Activated T-cell treated with anti-CD3 and anti-CD28 coated beads for 1 hour (primary cell): ENCODE measurements at places on chromosomes 2 and 18.

GRCh38 chr2:42101206-42102023, 53.6 kb downstream of the PKDCC start:
- DNase-seq, result peak; percentile 59

DNA sequence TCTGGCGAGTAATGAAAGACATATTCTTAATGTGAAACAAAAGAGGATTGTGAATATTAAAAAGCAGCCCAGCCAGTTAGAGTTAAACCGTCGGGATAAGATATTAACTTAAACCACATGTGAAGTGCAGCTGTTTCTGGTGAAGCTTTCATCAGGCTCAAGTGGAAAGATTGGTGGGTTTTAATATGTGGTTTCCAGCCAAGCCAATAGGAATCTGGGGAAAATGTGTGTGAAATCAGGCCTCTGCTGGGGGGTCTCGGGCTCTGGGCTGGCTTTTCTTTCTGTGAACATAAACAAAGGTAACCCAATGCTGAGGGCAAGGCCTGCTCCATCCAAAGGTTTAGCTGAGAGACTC, 279.6 kb downstream of the SLC4A3 start:
- no peak for DNase-seq

GRCh38 chr2:230217424-230217823, 2.4 kb downstream of the SP110 start:
- DNase-seq, result no peak

DNA sequence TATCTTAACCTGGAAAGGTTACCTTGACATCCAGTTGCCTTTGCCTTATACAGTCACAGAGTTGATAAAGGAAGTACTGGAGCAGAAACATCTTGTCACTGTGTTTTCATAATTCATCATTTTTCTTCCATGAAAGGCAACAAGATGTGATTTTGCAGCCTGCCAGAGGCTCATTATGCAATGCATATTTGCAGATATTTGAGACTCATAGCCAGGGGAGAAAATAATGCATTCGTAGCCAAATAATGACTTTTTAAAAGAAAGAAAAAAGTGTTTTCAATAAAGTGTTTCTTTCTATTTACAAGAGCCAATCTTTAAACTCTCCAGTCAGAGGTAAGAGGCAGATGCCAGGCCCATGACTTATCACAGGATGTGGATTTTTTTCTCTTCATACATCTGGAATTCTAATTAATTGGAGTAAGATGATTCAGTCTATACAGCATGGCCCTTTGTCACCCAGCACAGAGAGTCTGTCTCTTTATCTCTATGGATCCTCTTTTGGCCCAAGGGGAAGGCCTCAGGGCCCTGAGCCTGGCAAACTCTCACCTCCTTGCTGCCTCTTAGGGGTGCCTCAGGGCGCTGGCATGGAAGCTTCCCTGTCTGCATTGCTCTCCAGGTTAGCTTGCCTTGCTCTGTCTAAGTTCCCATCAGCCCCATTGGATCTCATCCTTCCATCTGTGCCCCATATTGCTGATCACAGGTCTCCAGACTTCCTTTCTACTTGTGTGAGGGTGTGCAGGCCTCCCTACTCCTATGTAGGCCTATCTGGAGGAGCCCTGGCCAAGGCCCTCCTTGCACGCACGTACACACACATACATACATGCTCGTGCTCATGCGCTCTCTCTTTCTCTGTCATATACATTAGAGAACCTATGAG, 247.7 kb downstream of the TPGS2 start:
- DNase-seq, result no peak

DNA sequence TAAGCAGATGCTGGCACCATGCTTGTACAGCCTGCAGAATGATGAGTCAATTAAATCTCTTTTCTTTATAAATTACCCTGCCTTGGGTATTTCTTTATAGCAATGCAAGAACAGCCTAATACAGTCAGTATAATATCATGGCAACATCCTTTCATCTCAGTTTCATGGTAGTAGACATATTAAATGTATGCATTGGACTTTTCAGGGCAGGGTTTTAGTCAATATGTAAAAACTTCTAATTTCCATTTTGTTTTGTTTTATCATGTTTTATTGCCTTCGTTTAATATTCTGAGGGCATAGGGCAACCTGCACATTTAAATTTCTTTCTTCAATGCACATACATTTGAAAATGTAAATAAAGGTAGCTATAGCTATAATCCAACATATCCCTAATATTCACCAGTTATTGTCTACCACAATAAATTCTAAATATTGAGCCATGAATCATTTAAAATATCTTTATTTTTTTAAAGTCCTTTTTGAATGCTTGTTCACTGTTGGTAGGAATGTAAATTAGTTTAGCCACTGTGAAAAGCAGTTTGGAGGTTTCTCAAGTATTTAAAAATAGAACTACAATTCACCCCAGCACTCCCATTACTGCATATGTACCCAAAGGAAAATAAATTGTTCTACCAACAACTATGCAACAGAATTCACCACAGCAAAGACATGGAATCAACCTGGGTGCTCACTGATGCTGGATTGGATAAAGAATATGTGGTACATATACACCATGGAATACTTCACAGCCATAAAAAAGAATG, 41.8 kb upstream of the GRB14 start:
- no peak for DNase-seq

- no peak for DNase-seq
Measured at GRCh38 chr2:210323003-210323402, 8.0 kb upstream of the MYL1 start.

DNA sequence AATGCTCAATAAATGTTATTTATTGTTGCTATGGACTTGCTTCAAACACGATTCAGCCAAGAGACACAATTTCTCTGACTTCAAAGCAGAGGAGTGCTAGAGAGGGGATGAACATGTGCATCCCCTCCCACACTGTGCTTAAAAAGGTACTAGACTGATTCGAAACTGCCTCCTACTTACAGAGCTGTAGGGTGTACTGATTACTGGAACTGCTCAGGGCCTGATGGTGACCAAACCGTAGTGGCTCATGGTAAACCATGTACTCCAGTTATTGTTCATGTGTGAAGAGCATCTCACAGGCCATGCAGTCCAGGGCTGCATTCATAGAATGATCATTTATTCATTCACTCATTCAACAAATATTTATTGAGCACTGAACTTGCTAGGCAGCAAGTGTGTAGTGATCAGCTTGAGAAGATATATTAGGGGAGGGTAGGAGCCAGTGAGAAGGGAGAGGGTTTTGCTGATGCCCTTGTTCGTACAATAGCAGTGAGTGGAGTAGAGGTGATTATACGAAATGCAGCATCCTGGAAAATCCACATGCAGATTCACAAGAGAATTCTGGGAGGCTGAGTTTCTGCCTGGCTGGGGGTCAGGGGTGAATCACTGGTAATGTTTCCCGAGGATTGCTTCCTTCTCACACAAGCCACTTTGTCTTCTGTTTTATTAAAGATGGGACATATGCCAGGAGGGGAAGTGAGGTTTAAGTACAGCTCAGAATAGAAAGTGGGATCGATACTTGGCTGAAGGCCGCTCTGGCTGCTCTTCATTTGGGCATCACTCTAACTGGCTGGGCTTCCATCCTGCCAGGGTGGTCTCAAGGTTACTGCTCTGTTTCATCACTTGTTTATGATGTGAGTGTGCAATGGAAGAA, 245.4 kb downstream of the RAD51AP2 start:
- no peak for DNase-seq

DNA sequence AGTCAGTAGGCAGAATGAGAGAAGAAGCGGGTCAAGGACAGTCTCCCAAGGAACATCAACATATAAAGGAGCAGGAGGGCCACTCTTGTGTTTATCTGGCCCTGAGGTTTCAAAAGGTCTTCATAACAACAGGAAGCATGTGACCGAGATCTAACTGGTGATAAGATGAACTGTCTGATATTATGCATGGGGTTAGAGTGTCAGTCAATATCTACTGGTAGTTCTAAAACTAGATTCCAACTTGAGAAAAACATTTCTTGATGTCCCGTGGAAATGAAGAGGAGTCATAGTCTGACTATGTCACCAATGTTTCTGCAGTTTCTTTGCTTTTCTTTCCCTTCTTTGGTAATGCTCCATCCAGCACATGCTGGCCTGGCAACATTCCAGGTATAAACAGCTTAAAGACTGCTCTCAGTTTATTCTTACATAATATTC, 77.5 kb upstream of the ITPRID2 start:
- no peak for DNase-seq

DNA sequence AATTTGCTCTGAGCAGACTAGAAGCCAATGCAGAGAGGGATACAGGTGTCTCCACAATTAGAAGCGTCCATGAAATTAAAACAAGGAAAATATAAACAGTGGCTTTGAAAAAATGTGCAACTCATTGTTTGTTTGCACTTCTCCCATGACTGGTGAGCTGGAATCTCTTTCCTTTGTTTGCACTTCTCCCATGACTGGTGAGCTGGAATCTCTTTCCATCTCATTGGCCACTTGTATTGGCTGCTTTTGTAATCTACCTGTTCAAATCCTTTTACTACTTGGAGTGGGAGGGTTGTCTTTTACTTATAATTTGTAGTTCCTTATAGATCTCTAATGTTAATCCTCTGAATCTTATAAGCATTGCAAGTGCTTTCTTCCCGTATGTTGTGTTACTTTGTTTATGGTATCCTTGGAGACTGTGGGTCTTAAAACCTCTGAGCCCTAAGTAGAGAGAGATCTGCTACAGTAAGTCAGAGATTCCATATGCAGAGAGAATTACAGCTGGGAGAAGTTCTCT, 94.1 kb downstream of the RTN4 start:
- DNase-seq, result no peak

GRCh38 chr18:9653390-9653789, 39.0 kb upstream of the PPP4R1 start:
- DNase-seq, result no peak

- DNase-seq, result no peak
Measured at GRCh38 chr2:109117780-109118179, 11.2 kb upstream of the SH3RF3 start.

- no peak for DNase-seq
Measured at GRCh38 chr2:189360861-189361260, 80.4 kb upstream of the WDR75 start.

GRCh38 chr2:158967114-158967730, 1.2 kb upstream of the TANC1 start:
- no peak for DNase-seq

DNA sequence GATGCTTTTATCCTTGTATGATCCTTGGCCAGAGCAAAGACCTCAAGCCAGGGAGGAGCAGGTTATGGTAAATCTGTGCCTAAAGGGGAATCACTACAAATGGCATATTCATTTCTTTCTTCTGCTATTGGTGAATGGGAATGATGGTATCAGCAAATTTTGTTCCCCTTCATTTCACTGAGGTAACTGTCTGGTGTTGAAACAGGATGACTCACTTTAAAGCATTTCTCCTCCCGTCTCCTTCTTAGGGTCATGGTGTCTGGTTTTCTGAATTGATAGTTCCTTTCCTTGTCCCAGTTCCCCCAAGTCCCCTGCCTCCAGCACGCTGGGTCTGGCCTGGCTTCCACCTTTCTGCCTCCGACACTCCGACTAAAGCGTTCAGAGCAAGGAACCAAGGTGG, 109.2 kb downstream of the MREG start:
- no peak for DNase-seq

DNA sequence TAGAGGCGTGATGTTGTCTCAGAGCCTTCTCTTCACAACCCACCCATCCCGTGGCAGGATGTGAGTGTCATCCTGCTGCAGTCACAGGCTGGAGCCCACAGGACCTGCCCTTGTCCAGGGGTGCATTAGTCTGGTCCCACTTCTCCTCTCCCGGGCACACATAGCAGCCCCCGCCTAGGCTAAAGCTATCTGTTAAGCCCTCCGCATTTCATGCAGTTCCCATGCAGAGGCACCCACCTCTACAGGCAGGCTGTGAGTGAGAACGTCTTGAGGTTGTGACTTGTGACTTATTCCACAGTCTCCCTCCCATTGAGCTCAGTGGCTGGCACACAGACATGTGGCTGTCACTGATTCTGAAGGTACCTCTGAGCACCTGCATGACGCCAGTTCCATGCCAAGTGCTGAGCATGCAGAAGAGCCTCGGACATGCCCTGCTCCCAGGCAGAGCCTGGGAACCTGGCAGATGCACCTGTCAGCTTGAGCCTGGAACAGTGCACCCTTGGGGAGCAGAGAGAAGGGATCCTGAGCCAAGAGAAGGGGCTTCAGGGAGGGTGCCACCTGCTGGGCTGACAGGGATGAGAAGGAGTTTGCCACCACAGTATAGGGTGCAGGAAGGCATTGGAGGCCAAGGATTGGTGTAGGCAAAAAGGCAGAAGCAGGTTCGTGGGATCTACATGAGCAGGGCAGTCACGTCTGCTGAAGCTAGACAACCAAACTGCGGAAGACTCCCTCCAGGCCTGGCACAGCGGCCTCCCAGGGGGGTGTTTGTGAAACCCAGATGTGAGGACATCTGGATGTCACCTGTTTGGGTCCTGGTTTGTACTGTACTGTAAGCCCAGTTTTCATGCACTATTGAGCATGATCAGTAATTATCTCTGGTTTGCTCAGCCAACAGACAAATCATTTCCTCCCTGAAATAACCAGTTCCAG, 213.6 kb downstream of the GLI2 start:
- DNase-seq, result no peak

GRCh38 chr18:49933530-49934128, 120.3 kb upstream of the ACAA2 start:
- DNase-seq, result no peak

DNA sequence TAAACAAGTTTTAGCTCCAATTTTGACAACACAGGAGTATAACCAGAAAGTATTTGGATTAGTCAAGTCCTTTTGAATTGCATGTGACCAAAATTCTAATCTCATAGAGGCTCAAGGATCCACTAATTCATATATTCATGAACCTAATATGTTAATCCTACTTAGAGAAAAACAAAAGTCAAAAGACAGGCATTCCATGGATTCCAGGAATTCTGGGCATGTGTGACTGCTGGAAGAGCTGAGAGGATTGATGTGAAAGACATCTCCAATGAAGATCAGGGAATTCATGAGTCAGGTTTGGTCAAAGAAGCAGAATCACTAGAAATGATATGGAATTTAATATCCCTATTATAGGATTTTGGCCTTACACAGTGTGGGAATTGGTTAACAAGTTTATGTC, 1494.6 kb upstream of the DDX18 start:
- no peak for DNase-seq
